ENCODE measurements at places on chromosomes 12 and 14. TPM values are rescaled to one million over a fixed set of nuclear protein-coding genes. Genes with fewer than 3 reads are reported as not detected.

DNA sequence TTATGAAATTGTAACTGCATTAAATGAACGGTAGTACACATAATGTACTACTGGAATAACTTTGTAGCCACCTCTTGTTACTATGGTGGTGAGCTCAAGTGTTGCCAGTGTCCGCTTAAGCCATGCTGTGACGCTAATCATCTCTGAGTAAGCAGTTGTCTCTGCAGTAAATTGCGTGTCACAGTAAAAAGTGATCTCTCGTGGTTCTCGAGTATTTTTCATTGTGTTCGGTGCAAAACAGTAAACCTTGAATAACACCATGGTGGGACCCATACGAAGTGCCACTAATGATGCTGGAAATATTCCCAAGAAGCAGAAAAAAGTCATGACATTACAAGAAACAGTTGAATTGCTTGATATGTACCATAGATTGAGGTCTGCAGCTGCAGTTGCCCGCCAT, 524.8 kb downstream of the SOX5 start:
- no peak overlapping the region for H3K27ac ChIP-seq
- no peak overlapping the region for H3K4me3 ChIP-seq
- no peaks in the 10 kb centered on the region for H3K27me3 ChIP-seq
- no peak for DNase-seq

SLC17A8 gene
- not detected for total RNA-seq

REP15 gene
- total RNA-seq, result 2.1 TPM

DNA sequence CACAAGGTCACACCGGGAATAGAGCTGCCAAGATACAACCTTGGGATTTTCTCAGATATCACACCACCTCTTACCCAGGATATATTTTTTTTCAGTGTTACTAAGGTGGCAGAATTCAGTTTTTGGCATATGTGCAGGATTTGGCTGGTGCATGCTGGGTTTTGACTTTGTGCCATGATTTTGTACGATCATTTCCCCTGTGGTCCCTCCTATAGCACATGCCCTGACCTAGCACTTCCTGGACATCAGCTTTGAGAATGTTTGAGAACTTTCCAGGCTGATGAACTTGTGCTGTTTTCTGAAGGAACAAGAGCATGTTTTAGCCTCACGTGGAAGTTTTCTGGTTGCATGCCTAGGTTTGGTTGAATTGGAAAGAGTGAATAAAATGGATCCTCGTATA, 11.0 kb upstream of the TBPL2 start:
- no peaks in the 10 kb centered on the region for H3K27me3 ChIP-seq
- H3K36me3 ChIP-seq, result no peaks in the 10 kb centered on the region
- H3K27ac ChIP-seq, result no peak overlapping the region
- H3K4me3 ChIP-seq, result no peak overlapping the region
- DNase-seq, result no peak

DNA sequence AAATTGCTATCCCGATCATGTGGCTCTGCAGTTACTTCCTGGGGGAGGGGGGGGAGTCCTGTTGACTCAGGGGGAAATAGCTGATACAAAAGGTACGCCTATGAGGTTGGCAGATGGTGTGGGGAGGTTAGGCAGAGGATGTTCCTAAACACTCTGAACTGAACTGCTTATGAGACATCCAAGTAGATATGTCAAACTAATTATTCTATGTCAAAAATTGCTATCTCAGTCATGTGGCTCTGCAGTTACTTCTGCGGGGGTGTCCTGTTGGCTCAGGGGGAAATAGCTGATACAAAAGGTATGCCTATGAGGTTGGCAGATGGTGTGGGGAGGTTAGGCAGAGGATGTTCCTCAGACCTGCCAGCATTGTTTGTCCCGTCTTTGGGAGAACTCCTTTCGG, 5.1 kb upstream of the VCPKMT start:
- H3K27me3 ChIP-seq, result no peaks in the 10 kb centered on the region
- H3K4me1 ChIP-seq, result peaks cover 4% of the 10 kb centered on the region
- DNase-seq, result no peak
- peaks cover 17% of the 10 kb centered on the region for H3K36me3 ChIP-seq
- H3K4me3 ChIP-seq, result no peak overlapping the region

Measured in astrocyte (in vitro differentiated cells and primary cell).